Mesangial cell (primary cell): ENCODE measurements at places on chromosomes 4 and X. TPM values are rescaled to one million over a fixed set of nuclear protein-coding genes. Genes with fewer than 3 reads are reported as not detected.

NDNF gene
- 1.6 TPM in 1 of 2 replicates, not detected in the other for total RNA-seq

RTL3 gene
- 2.8 TPM in 1 of 2 replicates, not detected in the other for total RNA-seq

SHROOM2 gene
- 9.9 and 18.1 TPM in 2 replicates for total RNA-seq

GC gene
- not detected in 2 replicates for total RNA-seq

ELOVL6 gene
- total RNA-seq: 16.0 and 21.3 TPM in 2 replicates

AMBN gene
- total RNA-seq: not detected in 2 replicates

IRF2 gene
- 10.1 and 14.7 TPM in 2 replicates for total RNA-seq

MAGEE2 gene
- not detected in 2 replicates for total RNA-seq

PAGE2 gene
- total RNA-seq: not detected in 2 replicates

PCSK1N gene
- 9.5 and 32.6 TPM in 2 replicates for total RNA-seq

BEX5 gene
- 0.16 and 0.51 TPM in 2 replicates for total RNA-seq

UGT2A3 gene
- total RNA-seq: 0.38 TPM in 1 of 2 replicates, not detected in the other

EGFL6 gene
- total RNA-seq: under 0.01 TPM in 1 of 2 replicates, not detected in the other

CITED1 gene
- total RNA-seq: not detected in 2 replicates

ADGRG4 gene
- total RNA-seq: not detected in 2 replicates

ATP8A1 gene
- 1.1 and 8.9 TPM in 2 replicates for total RNA-seq

TMEM35A gene
- total RNA-seq: 0.16 and 0.38 TPM in 2 replicates

EVC2 gene
- total RNA-seq: 5.1 and 5.6 TPM in 2 replicates
